Foreskin melanocyte (primary cell): ENCODE measurements at places on chromosomes 5 and 9.

DNA sequence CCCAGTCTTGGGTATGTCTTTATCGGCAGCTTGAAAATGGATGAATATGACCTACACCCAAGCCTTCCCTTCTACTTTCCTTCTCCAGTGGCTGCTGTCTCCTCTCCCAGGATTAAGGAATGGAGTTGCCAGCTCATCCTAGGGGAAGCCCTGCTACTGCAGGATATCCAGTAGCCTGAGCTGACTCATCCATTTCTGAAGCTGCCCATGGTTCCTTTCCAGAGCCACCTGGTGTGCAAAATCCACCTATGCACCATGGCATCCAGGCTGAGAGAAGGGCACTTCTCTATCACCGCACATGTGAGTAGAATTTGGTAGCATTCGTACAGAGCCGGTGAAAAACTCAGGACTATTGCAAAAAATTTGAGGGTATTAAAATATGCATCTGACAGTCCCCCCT is 290.8 kb downstream of the YTHDC2 start:
- no peak for DNase-seq

GRCh38 chr5:84292000-84292642 is 92.6 kb downstream of the EDIL3 start:
- DNase-seq: no peak

DNA sequence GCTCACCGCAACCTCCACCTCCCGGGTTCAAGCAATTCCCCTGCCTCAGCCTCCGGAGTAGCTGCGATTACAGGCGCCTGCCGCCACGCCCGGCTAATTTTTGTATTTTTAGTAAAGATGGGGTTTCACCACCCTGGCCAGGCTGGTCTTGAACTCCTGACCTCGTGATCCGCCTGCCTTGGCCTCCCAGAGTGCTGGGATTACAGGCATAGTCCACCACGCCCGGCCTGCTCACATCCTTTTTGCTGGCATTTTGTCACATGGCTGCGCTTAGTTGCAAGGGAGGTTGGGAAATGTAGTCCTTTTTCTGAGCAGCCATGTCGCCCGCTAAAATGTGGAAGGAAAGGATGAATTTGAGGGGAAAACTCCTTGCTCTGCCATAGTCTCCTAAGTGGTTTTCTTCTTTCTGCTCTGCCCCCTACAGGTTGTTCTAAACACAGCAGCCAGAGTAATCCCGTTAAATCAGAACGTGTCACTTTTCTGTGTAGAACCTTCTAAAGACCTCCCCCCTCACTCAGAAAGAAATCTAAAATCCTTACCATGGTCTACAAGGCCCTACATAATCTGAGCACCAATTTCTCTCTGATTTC is 57.8 kb upstream of the HSPA9 start:
- DNase-seq: peak; percentile 78

- no peak for DNase-seq
Observed at GRCh38 chr9:104725014-104725413, 22.5 kb upstream of the NIPSNAP3A start.

DNA sequence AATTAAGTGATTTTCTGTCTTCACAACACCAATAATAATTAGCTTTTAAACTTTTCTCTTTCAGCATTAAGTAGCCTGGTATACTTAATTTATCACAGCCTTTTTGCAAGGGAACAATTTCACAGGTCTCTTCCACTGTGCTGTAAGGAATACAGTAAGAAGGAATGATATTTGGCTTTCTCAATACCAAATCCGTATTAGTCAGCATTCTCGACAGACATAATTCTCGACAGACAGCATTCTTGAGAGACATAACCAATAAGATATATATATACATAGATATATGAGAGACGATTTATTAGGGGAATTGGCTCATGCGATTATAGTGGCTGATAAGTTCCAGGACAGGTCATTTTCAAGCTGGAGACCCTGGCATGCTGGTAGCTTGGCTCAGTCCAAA is 18.0 kb downstream of the PRKAA1 start:
- DNase-seq: no peak

DNA sequence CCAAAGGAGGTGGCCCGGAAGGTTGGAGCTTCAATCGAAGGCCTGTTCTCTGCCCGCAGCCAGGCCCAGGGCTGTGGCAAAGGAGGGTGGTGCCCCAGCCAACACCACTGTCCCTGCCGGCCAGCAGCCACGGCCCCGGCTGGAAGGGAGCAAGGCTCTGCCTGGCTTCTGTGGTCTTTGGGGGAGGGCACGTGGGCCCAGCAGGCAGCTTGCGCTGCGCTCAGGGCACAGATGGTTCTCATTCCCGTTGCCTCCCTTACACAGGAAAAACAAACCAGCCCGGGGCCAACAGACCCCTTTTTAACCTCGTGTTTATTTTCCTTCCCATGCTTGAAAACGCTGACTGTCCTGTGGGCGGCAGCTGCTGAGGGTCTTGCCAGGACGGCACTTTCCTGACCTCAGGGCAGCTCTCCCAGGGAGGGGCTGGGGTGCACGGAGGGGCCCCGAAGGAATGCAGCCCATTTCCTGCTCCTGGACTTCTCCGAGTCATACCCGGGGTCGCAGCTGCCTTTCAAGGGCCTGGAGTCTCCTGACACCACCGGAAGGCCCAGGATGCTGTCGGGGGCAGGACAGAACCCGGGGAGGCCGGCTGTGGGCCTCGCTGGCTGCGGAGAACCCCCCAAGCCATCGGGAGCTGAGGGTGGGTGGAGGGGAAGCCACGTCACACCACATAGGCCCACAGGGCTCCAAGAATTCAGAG is 1.1 kb upstream of the GPSM1 start:
- peak; percentile 55 for DNase-seq

GRCh38 chr9:113992276-113992951 is 85.7 kb downstream of the AMBP start:
- no peak for DNase-seq
